ENCODE measurements at places on chromosomes 6 and 20.
A peak's percentile ranks its signal among the peaks of the same experiment; 100 is the strongest.

GRCh38 chr6:39079197-39080125, 30.9 kb downstream of the GLP1R start:
- no peak for DNase-seq

DNA sequence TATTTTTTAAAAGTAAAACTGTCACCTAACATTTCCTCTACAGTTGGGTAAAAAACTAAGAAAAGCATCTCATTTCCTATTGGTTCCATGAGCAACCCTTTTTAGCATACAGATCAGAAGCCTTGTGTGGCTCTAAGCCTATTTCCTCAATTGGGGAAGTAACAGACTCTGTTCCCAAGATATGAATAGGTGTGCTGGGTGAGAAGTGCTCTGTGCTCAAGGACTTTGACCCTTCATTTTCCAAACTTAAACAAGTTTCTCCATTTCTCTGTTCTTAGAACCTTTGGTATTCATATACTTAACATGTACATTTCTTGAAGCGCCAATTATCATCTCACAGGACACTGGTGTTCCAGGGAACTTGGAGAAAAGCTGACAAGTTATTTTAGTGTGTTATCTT, 24.1 kb downstream of the CARMIL1 start:
- DNase-seq = no peak

DNA sequence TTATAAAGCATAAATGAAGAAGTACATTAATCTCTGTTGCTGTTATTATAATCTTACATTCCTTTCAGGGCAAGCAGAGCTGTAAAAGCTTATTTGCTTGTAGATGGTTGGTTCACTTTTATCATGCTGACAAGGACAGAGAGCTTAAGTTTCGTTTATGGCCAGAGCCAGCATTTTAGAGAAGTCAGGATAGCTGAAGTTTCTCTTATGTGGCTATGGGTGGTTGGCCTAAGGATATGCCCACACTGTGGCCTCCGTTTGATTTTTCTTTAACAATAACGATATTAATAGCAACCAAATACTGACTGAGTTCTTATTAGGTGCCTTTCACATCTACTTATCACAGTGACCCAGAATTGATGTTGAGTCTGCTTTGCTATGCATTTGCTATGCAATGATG, 78.5 kb downstream of the FARS2 start:
- DNase-seq = no peak

GRCh38 chr6:140353536-140353935, 979.1 kb upstream of the CITED2 start:
- no peak for DNase-seq

DNA sequence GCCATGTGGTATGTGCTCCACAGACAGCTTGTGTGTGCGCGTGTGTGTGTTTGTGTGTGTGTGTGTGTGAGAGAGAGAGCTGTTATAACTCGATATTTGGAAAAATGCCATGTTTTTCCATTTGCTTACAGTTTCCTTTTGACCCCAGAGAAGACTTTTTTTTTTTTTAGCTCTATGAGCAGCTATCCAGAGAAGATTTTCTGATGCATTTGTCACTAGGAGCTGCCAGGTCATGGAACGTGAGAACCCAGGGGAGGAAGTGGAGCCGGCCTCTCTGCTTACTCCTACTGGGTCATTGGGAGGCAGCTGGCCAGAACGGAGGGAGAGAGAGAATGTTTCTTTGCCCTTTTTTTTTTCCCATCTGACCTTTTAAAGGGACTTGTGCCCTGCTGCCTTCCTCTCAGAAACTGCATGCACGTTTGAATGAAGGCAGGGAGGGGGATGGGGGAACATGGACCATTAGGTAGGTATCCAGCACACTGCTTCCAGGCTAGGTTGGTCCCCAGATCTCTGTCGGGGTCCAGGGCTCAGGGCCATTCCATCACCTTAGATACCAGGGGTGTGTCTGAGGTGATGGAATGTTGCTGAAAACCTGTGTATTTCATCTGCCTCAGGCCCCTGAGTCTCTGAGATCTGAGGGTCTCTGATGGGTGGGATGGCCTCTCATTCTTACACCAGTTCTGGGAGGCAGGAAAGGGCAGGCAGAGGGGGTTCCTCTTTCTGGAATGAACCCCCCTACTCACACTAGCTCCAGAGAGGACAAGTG, 11.2 kb upstream of the MRPS18A start:
- peak; percentile 29 for DNase-seq

DNA sequence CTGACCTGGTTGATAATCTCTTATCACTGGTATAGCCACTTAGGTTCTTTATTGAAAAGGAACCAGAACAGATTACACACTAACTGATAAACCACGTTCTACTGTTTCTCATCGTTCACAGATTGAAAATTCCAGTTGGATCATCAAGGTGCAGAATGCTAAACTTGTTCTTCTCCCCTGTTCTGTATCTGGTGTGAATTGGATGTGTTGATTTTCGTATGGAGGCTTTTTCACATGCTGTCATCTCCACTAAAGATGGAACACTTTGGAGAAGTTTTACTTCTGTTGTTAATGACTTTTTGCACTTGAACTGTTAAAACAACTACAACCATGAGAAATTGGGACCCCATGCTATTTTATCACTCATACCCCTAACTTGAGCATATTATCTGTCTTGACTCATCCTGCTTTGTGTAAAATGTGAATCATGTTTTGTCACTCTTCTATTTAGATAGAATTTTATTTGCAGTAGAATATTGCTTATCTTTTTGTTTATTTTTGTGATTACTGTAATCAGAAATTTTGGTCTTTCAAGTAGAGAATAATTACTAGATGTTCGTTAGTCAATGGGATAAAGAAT, 17.5 kb downstream of the VAPB start:
- no peak for DNase-seq

GRCh38 chr6:7535498-7535897, 6.0 kb upstream of the DSP start:
- no peak for DNase-seq

DNA sequence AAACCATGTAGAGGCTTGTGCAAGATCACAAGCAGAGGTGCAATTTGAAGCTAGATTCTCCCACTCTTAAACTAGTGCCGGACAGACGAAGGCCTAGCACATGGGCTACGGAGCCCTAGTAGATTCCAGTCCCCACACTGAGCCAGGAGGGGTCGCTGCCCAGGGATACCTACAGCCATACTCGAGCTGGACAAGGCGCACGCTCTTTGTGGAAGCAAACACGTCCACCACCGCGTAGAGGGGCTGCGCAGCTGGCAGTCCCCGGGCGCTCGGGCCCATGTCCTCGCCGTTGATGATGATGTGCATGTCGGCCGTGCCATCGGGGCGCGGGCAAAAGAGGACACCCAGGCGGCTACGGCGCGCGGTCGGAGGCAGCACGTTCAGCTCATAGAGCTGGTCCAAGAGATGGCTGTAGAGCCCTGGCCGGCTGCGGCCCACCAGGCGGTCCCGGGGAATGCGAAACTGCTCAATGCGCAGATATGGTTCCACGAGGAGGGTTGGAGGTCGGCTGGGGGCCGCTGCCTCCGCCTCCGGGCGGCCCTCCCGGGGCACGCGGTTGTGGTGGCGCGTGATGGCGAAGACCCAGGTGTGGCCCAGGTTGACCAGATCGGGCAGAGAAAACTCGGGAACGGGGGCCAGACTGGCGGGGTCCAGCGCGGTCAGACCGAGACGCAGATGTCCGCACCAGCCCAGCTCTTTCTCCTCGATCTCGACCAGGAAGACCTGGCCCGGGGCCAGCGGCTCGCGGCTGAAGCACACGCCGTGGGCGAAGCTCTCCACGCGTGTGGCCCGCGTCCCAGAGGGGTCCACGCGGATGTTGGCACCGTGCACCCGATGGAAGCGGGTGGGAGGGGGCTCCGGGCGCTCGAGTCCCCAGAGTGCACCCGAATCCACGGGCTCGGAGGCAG, 677 bp downstream of the NEURL2 start:
- DNase-seq = peak; percentile 39

DNA sequence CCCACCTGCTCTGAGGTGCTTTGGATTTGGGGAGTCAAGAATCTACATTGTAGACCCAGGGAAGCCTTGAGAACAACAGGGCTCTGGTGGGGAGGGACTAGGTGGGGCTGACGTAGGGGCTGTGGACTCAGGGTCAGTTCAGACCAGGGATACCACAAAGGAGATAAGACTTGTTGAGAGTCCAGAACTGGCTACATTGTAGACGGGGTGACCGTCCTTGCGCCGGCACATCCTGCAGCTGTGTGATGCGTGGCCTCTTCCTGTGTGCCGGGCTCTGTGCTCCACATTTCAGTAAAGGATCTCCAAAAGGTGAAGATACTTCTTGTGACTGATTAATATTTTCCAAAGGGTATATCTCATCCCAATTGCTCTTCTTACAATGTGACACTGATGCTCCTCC, 9.8 kb upstream of the TLDC2 start:
- no peak for DNase-seq

DNA sequence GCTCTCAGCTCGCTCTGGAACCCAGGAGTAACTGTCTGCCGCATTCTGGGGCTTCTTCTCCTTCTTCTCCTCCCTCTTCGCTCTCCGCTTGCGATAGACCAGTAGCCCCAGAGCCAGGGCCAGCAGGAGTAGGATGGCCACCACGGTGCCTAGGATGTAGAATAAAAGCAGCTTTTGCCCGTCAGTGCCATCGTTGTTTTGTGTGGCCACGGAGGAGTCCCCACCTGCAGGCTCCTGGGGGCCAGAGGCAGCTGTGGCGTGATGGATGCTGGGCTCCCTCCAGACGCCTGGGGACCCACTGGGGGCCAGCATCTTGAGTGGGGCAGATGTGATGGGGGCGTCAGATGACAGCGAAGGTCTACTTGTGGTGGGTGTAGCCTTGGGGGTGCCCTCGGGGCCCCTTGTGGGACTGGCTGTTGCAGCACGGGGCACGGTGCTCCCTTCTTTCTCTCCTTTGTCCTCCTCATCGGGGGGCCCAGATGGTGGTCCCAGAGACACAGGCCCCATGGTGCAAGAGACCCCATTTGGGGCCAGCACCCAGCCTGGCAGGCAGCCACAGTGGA, 1.8 kb downstream of the CD93 start:
- no peak for DNase-seq

DNA sequence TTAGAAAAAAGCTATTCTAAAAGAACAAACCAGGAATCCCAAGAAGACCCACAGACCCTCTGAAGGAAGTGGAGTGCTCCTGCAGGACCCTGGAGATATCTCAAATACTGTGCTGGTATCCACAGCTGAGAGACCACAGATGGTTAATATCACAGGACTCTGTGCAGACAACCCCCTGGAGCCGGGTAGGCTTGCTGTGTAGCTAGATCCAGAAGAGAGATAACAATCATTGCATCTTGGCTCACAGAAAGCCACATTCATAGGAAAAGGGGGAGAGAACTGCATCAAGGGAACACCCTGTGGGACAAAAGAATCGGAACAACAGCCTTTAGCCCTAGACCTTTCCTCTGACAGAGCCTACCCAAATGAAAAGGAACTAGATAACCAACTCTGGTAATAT, 689.5 kb downstream of the PHF3 start:
- DNase-seq = no peak

DNA sequence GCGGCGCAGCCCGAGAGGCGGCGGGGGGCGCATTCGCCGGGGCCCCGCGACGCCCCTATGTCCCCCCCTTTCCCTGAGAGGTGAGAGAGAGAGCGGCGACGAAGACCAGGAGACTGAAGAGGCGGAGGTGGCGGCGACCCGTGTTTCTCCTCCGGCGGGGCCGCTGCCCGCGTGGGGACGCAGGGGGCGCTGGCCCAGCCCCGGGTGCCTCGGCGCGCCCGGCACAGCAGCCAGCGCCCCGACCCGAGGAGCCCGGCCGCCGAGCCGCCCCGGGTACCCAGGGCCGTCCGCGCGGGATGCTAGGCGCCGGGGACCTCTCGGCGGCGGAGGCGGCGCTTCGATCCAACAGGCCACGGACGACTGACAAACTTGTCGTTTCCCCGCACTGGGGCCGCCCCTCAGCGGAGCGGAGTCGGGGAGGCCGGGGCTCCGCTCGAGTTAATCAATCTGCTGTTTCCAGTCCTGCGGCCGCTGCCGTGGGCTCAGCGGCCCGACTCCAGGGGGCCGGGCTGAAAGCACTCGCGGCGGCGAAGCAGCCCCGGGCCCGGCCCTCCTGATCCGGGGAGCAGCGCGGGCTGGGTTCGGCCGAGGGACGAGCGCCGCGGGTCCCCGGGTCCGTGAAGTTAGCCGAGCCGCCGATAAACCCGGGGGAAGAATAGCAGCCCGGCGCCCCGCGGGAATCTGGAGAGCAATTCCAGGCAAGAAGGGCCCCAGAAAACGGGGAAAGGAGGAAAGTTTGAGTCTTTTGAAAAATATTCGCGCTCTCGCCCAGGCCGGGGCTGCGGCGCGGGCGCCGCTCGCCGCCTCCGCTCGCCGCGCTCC, 631 bp downstream of the MDGA1 start:
- DNase-seq = no peak

DNA sequence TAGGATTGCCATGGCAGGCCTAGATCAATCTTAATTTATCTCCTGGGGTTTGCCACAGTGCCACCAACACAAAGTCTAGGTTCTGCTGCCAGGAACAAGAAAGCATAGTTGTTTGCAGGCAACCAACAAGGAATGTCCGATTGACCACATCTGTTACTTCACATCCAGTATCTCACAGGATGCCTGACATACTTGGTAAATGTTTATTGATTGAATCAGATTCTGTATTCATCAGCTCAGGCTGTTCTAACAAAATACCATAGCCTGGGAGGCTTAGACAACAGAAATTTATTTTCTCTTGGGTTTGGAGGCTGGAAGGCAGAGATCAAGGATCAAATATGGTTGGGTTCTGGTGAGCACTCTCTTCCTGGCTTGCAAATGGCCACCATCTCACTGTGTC, 26.3 kb upstream of the MC3R start:
- no peak for DNase-seq

GRCh38 chr6:38974389-38975151, 74.0 kb upstream of the GLP1R start:
- DNase-seq = peak; percentile 8

GRCh38 chr20:60001108-60001507, 42.9 kb downstream of the CDH26 start:
- no peak for DNase-seq

DNA sequence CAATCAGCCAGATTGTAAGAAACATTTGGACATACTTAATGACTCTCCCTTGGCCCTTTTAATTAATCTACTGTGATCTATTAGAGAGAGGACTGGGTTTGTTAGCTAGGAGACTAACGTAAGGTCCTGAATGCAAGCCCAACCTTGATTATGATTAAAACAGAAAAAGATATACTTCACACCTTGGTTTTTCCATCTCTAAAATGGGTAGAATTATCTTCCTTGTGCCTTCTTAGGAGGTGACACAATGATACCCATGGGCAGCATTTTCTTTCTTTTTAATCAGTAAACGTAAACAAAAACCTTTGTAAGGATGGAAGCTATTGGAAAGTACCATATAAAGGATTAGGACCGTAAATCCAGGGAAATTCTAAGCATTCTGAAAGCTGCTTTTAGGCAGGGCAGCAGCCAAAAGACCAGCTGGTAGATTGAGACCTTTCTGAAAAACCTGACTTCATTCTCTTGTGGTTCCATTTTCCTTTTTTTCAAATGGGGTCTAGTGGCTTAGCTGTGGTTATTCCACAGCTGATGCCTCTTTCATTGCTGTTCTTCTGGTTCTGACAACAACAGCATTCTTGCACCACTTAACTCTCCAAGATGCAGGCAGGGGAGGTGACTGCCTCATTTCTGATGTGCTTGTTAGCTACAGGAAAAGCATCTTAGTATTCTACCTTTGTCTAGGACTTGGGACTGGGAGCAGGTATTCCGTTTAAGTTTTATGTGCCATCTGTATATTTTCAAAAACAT, 27.4 kb downstream of the RREB1 start:
- no peak for DNase-seq

- no peak for DNase-seq
Observed at GRCh38 chr6:42349753-42350511, 101.8 kb downstream of the TRERF1 start.
